Pulmonary artery endothelial cell (primary cell): ENCODE measurements at places on chromosomes 1 and 21. TPM values are rescaled to one million over a fixed set of nuclear protein-coding genes. Genes with fewer than 3 reads are reported as not detected.

Gene EXO1
- 11.7 and 16.9 TPM in 2 replicates for total RNA-seq

Gene MRPS6
- 9.0 and 9.3 TPM in 2 replicates for total RNA-seq

Gene ZBTB17
- 52.4 and 63.3 TPM in 2 replicates for total RNA-seq

Gene CD53
- not detected in 2 replicates for total RNA-seq

Gene TFAP2E
- total RNA-seq: 0.07 TPM in 2 replicates

Gene TFF2
- total RNA-seq: not detected in 2 replicates

Gene MRAP
- not detected in 2 replicates for total RNA-seq
